ENCODE measurements at places on chromosomes 2 and 18.

DNA sequence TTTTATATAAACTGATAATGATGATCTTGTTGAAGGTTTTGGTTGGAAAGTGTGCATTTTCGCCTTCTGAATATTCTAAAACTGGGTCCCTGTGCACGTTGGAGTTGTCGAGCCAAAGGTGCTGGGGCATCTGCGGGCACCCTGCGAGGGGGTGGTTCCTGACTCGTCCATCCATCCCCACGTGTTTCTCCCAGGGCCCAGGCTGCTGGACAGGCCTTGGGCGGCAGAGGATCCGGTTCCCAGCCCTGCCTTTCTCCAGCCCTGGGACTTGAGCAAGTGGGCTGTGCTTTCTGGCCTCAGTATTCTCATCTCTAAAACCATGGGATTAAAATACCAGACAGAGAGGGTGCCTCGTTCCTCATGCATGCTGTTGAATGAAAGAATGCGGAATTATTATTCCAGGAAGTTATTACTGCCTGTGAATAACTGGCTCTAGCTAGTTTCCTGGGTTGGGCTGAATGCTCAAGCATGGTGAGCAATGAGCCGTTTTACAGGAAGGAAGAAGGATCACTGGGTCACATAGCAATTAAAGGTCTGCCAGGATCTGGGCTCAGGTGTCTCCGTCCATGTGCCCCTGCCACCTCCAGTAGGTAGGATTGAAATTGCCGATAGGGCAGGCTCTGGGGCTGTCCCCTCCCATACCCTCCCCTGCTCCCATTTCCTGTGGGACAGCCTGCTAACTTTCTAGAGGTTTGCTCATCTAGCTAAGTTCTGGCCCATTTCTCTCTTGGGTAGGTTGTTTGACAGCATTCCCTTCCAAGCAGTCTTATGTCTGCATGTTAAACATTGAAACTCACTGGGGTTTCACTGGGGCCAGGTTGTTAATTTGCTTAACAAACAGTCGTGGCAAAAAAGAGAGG lies 77.2 kb upstream of the HS6ST1 start:
- no peak for DNase-seq

DNA sequence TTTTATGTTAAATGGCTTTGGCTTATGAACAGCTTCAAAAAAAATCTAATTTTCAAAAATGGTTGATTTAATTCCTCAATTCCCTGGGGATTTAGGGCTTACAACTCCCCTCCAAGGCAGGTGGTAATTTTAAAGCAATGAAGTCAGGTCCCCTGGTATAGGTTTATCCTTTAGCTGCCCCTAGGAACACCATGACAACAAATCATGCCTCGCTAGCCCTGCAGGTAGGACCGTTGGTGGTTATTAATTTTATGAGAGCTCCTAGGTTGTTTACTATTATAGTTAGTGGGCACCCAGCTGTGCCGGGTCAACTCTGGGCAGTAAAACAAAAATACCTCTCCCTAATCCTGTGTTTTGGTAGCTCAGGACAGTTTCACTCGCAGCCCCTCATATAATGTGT lies 26.2 kb upstream of the MBOAT2 start:
- DNase-seq, result no peak

DNA sequence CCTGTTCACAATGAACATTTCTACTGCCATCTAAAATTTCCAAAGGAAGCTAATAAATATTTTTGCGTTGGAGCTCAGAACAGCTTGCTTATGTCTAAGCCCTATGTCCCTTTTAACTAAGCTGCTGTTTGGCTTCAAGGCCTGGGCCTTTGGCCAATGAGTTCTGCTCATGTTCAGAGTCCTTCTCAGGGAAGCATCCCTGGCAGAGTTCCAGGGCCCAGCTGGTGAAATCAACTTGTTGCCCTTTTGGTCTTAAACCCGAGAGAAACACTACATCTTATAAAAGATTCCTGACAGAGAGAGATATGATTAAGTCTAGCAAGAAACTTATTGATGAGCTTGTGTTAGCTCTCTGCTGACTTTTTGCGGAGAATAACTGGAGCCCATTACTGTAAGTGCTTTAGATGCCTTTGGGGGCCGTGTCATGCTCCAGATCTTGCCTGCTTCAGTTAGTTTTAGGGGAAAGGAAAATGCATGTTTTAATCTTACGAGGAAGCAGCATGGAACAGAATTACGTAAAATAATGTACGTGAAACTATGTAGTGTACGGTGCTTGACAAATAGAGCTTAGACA lies 102.5 kb upstream of the NOSTRIN start:
- no peak for DNase-seq

- no peak for DNase-seq
Observed at GRCh38 chr2:212745359-212745758, 206.8 kb upstream of the ERBB4 start.

DNA sequence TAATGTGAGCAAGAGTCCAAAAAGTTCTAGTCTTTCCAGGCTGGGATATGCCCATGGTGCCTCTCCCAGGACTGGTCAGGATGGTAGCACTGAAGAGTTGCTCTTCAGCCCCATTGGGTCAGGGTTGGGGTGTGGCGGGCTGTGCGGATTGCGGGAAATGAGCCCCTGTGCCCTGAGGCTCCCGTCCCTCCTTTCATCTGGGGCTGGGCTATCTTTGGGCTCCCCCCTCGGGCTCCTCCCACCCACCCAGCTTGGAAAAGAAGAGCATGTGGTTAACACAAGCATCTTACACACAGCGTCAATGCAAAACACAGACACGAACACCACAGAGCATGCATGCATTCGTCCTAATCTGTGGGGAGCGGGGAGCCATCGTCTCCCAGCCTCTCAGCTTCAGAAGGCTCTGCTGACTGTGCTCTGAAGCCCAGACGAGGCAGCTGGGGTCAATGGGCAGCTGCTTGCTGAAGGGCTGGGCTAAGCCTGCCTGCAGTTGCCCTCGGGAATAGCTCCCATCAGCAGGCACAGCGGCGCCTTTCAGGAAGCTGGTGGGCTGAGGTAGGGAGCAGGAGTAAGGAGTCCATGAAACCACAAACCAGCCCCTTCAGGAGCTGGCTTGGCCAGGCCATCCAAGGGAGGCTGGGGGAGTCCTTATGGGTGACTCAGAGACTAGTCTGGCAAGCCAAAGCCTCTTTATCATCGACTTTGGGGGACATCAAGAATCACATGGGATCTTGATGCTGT lies 112.9 kb downstream of the CLIP4 start:
- no peak for DNase-seq

DNA sequence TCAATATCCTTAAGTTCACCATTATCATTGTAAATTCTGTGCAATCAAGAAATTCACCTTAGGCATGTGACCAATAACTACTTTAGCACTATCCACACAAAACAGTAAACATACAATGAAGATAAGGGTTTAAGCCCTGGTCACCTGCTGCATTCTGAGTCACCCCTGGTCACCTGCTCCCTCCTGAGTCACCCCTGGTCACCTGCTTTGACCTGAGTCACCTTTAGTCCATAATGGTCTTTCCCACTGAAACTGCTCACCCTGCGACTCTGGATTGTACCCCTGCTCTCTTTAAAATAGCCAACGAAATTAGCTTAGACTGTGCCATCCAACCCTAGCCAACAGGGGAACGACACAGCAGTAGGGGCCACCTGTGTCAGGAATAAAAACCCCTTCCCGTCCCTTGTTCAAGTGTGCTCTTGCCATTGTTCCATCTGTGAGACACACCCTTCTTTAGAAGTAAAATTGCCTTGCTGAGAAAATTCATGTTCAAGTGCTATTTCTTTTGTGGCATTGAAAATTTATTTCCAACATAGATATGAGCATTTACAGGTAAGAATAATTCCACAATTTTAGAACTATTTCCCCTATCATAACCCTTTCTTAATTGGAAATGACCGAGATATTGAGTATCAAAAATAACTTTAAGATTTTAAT lies 902.8 kb downstream of the DSC3 start:
- DNase-seq, result no peak

DNA sequence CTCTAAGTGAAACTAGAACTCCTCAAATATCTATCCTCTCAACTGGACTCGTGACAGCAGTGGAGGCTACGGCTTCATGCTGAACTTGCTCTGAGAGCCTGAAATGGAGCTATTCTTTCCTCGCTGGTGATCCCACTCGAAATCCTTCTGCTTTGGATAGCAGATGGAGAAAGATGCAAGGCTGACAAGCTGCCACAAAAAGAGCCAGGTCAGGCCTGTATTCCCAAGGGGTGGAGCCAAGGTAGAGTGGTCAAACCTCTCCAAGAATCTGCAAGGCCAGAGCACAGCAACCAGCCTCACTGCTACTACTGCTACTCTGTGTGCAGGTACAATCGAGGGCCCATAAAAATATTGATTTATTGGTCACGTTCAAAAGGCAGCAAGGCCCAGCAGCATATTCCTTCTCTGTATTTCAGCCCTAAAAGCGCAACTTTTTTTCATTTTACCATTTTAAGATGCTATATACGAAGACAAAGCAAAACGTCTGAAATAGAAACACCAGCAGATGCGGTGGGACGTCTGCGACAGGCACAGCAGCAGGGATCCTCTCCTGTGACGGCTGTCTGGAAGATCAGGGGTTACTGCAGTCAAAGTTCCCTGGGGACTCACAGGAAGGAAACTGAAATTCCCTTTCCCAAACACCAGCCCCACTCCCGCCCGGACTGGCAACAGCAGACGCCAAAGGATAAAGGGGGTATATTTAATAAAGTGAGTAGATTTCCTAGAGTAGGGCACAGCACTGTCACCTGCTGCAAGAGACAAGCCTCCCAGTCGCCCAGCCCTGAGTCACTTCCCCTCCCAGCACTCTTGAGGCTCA lies 2.4 kb downstream of the SPRED2 start:
- no peak for DNase-seq

- no peak for DNase-seq
Observed at GRCh38 chr2:193695367-193695766, 1500.6 kb upstream of the TMEFF2 start.
